Thoracic aorta (tissue), 2 donors: ENCODE measurements at places on chromosomes 7 and 10. TPM values are rescaled to one million over a fixed set of nuclear protein-coding genes. Genes with fewer than 3 reads are reported as not detected.

EIF4H gene
- 210 TPM for total RNA-seq

ACTR3C gene
- total RNA-seq, result 6.4 TPM

FEZF1 gene
- total RNA-seq, result not detected

DNA sequence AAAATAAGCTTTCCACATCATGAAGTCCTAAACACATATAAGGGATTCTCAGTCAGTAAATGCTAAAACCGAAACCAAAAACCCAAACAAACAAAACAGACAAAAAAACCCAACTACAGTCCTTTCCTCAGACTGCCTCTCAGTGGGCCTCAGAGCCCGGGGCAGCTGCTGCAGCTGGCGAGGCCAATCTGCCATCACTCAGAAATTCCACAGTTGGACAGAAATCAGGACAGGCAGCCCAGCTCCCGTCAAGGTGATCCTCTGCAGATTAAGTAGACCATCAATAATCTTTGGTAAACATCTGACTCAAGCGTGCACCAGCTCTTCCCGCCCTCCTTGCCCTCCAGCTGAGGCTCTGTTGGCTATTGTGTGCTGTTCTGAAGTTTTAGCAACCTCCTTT is 142.2 kb downstream of the ATXN7L1 start:
- H3K36me3 ChIP-seq, result no peaks in the 10 kb centered on the region
- no peak overlapping the region for H3K4me3 ChIP-seq
- no peaks in the 10 kb centered on the region for H3K4me1 ChIP-seq
- no peak for DNase-seq

DNA sequence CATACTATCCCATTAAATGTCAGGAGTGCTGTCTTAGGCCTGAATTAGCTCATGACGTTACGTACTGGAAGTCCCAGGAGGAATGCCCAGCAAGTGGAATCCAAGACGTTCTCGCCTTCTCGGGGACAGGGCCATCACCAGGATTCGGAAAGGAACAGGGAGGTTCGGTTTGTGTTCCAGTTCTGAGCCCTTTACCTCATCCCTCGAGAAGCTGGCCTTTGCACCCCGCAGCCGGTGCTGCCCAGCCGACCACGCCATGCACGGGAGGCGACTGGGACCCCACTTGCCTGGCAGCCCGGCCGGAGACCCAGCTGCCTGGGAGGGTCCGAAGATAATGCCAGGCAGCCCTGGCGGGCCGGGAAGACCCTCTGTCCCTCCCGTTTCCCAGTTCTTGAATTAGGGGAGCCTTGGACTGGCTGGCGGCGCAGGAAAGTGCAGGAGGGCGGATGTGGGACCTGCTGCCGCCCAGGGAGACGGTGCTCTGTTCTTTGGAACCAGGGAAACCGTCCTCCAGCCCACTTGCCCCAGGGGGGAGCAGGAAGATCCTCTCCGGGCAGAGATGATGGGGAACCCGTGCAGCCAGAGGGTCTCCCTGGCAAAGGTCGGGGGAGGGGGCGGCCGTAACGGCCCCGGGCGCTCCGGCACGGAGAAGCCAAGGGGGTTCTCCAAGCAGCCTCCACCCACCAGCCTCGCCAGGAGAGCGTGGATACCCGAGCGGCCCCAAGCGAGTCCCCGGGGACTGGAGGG is 671 bp upstream of the CHST3 start:
- H3K4me1 ChIP-seq, result peaks cover 40% of the 10 kb centered on the region
- H3K36me3 ChIP-seq, result no peaks in the 10 kb centered on the region
